ENCODE measurements at places on chromosomes 11 and 22.

DNA sequence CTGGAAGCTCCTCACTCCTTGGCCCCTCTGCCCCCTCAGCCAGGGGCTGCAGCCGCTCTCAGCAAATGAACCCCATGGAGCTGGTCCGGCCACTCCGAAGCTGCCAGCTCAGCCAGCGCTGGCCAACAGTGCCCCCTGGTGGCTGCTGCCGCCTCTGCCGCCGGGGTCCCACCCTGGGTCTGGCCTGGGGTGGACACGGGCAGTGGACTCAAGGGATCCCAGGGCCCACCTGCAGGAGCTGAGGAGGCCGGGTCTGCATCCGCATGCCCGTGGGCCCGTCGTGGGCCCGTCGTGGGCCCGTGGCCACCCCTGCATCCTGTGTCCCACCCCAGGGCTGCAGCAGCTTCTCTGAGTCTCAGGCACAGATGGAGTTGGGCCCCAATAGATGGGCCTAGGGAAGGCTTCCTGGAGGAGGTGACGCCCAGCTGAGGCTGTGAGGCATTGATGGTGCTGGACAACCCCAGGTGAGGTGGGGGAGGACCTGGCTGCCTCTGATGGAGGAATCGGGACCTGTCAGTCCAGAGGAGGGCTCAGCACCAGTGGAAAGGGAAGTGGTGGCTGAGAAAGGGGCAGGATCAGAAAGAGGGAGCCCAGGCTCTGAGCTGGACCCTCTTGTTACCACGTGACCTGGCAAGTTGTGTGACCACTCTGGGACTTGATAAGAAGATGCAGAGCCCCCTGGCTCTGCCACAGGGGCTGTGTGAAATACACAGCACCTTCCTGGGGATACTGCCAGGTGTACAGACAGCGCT, 522.3 kb downstream of the BRD1 start:
- peak; percentile 43 for DNase-seq

- no peak for DNase-seq
These were observed 178.4 kb downstream of the NAV2 start for GRCh38 chr11:19891022-19891421.

- no peak for DNase-seq
These were observed 2.1 kb upstream of the MOB2 start for GRCh38 chr11:1488575-1489180.

DNA sequence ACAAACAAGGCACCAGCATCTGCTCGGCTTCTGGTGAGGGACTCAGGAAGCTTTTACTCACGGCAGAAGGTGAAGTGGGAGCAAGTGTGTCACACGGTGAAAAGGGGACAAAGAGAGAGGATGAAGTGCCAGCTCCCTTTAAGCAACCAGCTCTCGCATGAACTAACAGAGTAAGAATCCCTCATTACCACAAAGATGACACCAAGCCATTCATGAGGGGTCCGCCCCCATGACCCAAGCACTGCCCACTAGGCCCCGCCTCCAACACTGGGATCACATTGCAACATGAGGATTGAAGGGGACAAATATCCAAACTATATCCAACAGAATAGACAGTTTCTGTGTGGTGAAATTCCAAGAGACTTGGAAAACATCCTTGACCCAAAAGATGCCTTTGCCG, 198.2 kb upstream of the POU2AF2 start:
- no peak for DNase-seq

DNA sequence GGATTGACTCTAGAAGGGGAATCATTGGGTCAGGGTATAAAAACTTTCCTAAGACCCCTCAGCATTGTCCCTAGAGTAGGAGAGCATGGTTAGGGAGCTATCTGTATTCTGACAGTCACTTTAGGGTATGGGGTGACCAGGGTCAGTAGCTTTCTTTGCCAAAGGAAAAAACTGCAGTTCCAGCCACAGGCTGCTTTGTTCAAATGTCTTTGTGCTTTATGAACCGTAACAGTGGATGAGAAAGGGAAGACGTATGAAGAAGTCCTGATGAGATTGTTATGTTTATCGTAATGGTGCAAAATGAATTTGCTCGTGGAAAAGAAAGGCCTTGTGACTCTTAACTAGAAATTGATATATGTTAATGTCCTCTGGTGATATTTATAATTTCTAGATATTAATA, 30.0 kb downstream of the CYB5R2 start:
- no peak for DNase-seq

- DNase-seq: no peak
These were observed 5.3 kb downstream of the SC5D start for GRCh38 chr11:121297872-121298271.
